Thyroid gland (tissue), 4 donors: ENCODE measurements at places on chromosomes 6 and 20. TPM values are rescaled to one million over a fixed set of nuclear protein-coding genes. Genes with fewer than 3 reads are reported as not detected.

GRM1 gene
- 0.29 TPM for total RNA-seq

SLC26A8 gene
- total RNA-seq: 0.73 TPM

HTR1B gene
- not detected for total RNA-seq

DNA sequence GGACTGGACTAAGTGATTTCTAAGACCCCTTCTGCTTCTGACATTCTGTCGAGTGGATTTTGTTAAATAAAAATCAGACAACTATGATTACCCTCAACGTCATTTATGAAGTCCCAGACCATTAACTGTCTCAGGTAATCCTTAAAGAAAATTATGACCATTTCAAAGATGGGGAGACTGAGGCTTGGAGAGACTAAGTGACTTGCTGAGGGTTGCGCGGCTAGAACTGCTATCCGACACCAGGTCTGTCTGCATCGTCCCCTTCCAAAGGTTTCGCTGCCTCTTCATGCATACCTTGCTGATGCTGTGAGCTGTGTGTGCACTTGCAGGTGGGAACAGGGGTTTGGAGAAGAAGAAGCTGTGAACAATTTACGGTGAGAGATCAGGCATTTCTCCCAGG is 3.1 kb downstream of the SNPH start:
- no peak for DNase-seq

DNA sequence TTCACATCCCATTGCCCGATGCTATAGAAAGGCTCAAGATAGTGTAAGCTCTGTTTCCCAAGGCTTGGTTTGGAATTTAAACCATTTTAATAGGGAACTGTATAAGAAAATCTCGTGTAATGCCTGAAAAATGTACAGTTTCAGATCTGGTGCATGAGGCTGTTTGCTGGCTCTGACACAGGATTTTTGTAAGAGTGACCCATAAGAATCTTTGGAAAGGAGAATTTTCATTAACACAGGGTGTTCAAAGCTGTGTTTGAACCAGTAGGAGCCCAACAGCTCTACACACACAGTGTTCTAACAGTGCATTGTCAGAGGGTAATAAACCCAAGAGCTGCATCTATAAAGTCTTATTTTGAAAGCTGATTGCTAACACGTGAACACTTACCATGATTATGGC is 293.5 kb downstream of the PRL start:
- DNase-seq: no peak
